NCI-H2171 (cell line): ENCODE measurements at places on chromosomes 2 and 18.

DNA sequence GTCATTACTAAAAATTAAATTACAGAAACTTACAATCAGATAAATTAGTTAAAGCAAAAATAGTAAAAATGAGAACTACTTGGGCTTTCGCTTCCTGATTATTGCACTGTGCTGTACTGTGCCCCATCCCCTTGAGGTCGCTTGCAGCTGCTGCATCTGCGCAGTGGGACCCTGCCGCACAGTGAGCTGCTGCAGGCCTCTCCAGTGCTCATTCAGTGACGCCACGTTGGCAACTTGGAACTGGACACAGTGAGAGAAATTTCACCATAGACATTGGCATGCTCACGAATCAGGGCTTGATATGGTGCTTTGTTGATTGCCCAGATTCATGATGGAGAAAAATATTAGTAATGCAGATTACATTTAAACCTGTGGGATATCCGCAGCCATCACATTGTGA lies 290.8 kb upstream of the MYT1L start:
- no peak for DNase-seq

DNA sequence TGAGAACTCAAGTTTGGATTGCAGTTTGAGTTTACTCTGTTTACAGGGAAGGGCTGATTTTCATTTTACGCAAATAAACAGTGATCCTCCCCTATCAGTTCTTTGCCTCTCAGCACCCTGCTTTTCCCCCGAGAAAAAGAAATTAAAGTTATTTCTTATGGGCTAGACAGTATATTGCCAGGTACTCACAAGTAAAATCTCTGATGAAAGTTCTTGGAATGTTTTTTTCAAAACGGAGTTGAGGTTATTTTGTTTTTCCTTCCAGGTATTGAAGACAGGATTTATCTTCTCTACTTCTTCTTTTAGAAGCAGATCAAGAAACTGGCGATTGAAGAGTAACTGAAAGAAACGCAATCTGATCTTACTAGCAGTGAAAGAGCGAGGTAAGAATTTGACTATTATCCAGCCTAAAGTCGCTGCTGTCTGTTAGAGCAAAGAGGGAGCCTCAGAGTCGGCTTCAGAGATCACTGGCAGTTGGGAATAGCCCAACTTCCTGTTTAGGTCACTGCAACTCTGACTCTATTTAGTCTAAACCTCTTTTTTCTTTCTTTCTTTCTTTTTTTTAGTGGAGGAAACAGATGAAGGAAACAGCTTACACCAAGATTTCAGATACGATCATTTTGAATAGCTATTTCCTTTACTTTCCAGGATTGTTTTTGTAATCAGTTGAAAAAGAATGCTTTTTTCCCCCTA lies at the start of gene TFPI:
TSS of gene TFPI (minus strand) at position 425 of the 693 bp plus-strand sequence. CDS start 50,667 bp downstream, outside the sequence.
- no peak for DNase-seq

DNA sequence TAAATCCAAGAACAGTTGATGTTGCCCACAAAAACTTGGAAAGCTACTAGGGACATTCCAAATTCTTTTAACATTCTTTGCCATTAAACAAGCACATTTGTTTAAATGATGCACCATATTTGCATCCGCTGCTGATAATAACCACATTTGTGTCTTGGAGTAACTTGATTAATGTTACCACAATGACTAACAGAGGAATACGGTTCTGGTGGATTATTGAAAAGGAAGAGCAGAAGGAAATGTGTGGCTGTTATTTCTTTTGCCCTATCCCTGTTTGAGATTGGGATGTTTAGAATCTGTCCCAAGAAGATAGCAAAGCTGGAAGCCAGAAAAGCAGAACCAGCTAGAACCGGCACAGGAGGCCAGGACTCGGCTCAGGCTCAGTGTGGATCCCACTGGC lies 39.2 kb upstream of the RASGRP3 start:
- no peak for DNase-seq

GRCh38 chr2:102261467-102262135 lies 49.8 kb upstream of the IL1RL1 start:
- DNase-seq: no peak

- DNase-seq: no peak
These were observed 48.5 kb downstream of the CPO start for GRCh38 chr2:206987810-206988209.

DNA sequence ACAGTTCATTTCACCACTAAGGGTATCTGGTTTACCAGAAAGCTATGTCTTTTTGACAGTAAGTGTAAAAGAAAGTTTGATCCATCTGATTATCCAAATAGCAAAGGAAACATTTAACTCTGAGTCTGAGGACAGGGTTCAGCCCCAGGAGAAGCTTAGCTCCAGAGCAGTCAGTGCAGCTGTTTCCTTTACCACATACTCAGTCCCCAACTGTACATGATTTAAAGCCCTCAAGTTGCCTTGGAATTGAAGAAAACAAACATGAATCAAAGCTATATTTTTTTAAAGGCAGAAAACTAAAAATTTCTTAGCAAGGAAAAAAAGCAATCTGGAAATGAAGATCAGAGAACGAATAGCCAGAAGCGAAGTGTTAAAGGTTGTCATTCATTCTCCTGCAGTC lies 746.0 kb downstream of the METTL4 start:
- DNase-seq: no peak

GRCh38 chr2:125961739-125962138 lies 694.2 kb upstream of the GYPC start:
- DNase-seq: no peak

DNA sequence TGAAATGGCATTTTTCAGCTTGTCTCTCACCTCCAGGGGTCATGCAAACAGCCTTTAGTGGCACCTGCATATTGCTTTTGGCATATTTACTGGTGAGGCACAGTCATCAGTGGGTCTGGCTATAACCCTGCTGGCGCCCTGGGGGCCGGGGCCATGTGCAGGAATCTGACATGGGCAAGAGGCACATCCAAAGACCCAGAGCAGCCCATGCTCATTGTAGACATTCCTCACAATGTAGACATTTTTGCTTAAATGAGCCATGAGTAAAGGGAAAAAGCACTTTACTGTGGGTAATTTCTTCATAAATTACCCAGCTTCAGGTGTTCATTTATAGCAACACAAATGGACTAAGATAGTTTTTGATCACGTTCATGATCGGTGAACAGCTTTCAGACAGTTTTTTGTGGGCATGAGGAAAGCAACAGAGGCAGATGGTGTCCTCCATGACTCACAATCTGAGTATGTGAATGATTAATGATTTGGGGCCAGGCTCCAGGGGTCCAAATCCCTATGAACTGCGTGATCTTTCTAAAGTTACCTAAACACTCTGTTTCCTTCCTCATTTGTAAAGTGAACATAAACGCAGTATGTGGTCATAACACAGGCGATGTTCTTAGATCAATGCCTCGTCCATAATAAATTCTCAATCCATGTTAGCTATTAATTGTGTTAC lies 85.8 kb downstream of the LIPG start:
- DNase-seq: no peak

- DNase-seq: no peak
These were observed 178.8 kb downstream of the ANAPC1 start for GRCh38 chr2:111705239-111705638.

- no peak for DNase-seq
These were observed 265.5 kb downstream of the RPRM start for GRCh38 chr2:153213022-153213421.

DNA sequence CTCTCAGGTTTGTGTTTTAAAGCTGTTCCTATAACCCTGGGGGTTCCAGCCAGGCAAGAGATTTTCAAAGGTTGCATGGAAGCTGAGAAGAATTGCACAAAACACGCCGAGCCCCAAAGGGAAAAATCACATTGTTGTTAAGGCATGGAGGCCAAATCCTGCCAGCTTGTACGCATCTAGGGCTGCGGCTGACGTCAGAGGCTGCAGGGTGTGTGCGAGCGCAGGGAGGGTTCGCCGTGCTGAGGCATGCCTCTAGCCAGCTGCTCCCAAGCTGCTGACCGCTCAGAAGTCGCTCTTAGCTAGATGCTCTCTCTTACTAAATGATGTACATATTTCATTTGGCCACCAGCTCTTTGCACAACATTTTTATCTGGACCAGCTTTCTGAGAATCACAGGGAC lies 191.8 kb downstream of the LPIN1 start:
- no peak for DNase-seq

DNA sequence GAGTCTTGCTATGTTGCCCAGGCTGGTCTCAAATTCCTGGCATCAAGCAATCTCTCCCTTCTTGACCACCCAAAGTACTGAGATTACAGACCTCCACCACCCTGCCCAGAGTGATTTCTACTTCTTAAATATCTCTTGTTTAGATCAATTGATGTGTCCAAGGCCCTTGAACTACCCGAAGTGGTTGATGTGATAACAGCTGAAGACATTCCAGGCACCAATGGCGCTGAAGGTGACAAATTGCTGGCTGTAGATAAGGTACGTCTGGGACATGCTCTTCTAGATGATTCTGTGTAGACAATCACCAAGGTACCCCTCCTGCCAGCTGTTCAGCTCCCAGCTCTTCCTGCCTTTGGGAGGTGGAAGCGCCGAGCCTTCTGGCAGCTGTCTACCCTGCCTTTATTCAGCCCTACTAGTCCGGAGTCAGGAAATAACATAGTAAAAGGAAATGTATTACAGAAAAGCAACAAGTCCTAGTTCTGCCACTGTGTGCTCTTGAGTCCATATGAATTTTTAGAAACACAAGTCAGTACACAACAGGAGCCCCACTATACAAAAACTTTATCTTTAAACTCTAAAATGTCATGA lies 61.3 kb upstream of the BZW1 start:
- no peak for DNase-seq

GRCh38 chr2:71607151-71607889 lies 154.0 kb downstream of the DYSF start:
- DNase-seq: no peak

GRCh38 chr2:36682562-36682961 lies 13.9 kb upstream of the VIT start:
- no peak for DNase-seq

DNA sequence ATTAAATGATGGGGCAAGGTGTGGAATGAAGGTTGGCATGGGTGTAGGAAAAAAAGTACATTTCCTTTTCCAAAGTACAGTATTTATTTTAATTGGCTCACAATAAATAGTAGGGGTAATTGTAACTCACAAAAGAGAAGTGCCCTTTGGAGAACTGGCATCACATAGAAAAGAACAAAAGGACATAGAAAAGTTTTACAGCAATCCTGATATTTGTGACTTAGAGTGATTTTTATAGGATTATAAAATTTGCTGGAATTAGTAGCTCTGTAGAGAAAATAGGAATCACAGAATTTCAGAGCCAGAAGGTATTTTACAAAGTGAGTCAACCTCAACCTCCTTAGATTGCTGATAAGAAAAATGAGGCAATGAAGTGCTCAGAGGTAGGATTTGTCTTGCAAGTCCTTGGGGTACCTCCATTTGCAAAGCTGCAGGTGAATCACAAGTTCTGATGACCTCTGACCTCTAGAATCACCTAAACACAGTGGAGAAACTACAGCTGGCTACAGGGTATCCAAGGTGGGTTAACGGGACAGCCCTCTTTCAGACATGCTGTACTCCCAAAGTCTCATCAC lies 133.6 kb downstream of the SOCS6 start:
- DNase-seq: no peak

GRCh38 chr2:9703701-9704221 lies 73.0 kb upstream of the YWHAQ start:
- no peak for DNase-seq

DNA sequence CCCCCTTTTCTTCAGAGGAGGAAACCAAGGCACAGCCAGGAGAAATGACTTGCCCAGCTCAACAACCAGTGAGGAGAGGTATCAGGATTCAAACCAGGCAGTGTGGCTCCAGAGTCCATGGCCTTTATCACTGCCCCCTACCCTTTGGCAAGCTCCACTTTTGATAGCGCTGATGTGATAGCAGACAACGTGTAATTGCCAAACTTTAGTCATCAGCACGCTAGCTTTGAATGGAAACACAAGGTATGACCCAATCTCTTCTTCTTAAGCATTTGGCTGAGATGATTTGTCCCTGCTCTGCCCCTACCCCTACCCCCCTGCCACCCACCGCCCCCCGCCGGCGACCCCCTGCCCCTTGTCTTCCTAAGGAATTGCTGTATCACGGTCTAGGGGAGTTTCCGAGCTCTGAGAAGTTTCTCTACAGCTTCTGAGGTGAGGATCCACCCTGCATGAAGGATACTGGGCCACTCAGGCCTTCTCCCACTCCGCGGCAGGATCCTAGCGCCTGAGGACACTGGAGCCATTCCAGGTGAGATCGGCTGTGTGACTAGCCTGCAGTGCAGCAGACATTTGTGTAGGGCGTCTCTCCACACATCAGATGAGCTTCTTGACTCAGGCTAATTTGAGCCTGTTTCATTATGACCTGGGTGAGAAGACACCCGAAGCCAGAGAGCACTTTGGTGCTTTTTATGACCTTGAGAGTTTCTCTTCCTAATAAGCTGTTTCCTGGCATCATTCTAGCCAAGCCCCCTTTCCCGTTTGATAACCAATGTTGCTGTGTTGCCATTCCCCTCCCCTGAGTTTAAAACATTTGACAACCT lies 75.1 kb upstream of the MAP4K4 start:
- no peak for DNase-seq

GRCh38 chr2:146138820-146139219 lies 1618.9 kb upstream of the ZEB2 start:
- no peak for DNase-seq

GRCh38 chr2:177282181-177282641 lies 17.7 kb upstream of the NFE2L2 start:
- DNase-seq: no peak

GRCh38 chr2:179277429-179278196 lies 13.0 kb upstream of the SESTD1 start:
- no peak for DNase-seq

GRCh38 chr2:105768176-105768575 lies 23.5 kb downstream of the NCK2 start:
- DNase-seq: no peak

DNA sequence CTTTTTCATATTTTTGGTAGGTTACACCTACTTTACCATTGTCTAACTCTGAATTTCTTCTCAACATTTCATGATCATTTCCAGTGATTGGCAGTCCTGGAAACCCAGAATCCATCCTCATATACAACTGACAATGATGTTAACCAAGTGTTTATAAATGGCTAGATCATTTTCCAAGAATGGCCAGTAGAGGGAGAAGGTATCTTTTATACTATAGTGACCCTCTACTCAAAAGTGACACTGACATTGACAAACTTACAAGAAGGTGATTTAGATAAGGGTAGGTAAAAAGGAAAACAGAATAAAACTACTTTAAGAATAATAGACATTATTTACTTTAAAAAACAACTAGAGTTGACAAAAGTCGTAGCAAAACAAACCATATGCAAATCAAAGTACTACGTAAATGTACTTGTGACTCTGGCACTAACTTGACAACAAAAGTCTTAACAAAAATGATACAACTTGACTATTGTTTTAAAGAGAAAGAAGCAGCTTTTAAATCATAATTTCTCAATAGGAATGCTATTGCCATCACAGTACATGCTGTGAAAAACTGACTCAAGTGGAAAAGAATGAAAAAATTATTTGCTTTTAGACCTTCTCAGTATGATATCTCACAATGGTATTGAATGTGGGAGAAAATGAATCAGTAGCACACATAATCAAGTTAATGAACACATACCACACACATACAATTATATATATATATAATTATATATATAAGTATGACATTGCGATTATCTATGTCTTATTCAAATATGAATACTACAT lies 76.6 kb upstream of the GRB14 start:
- no peak for DNase-seq

- no peak for DNase-seq
These were observed 116.3 kb upstream of the SPRED2 start for GRCh38 chr2:65548576-65549256.

- peak; percentile 57 for DNase-seq
These were observed at the start of gene VWC2L for GRCh38 chr2:214410918-214411554. Gene VWC2L, plus strand, starts transcription at chr2:214411054. Its CDS starts 3,140 bp downstream, at chr2:214414194.
